D721Med (cell line): ENCODE measurements at places on chromosomes 4 and X.

- no peak for DNase-seq
Observed at GRCh38 chr4:12583275-12583674, 900.9 kb downstream of the RAB28 start.

- no peak for DNase-seq
Observed at GRCh38 chr4:19372390-19372789, 879.3 kb upstream of the SLIT2 start.

GRCh38 chr4:87851332-87851731 lies 18.6 kb downstream of the MEPE start:
- no peak for DNase-seq

DNA sequence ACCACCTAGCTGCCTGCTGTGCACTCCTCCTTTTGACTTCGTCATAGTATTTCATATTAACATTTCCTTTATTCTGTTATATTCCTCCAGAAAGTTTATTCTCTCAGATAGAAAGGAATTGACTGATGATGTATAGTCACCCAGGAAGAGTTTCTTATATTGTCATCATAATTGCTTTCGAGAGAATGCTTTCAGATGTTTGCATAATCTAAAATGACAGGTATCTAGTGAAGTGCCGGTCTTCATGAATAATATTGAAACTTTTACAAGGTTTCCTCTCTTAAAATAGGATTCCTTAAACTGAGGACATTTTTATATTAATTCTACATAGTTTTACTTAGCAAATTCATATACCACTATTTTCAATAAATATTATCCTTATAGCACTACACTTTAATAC lies 10.1 kb downstream of the SEC24D start:
- no peak for DNase-seq

DNA sequence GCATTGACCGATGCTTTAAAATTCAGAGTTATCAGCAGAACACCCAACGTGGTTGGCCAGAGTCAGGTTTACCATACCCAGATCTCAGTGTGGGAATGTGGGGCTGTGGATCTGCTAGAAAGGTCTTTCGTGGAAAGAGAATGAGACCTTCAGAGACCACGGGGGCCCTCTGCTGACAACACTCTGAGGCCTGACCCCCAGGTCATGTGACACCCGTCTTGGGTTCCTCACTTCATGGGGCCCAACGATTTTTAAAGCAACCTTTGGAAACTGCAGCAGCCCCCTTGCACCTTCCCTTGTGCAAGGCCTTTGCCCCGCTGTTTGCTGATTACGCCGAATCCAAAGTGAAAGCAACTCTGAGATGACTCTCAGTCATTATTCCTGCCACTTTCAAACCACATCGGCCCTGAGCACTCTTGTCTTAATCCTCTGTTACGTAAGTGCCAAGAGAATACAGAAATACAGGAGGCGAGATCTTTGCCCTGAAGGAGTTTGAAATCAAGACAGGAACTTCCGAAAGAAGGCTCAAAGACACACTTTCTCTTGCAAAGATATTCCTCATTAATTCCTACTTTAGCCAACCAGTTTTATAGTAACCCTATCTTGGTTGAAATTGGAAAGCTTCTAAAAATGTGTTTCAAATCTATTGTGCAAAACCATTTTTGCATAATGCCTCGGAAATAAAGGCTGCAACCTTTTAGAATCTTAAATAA lies 88.3 kb downstream of the EVC2 start:
- DNase-seq: no peak

- DNase-seq: no peak
Observed at GRCh38 chrX:132837967-132838366, 120.5 kb downstream of the HS6ST2 start.

GRCh38 chrX:44203791-44204190 lies 139.7 kb downstream of the EFHC2 start:
- no peak for DNase-seq

DNA sequence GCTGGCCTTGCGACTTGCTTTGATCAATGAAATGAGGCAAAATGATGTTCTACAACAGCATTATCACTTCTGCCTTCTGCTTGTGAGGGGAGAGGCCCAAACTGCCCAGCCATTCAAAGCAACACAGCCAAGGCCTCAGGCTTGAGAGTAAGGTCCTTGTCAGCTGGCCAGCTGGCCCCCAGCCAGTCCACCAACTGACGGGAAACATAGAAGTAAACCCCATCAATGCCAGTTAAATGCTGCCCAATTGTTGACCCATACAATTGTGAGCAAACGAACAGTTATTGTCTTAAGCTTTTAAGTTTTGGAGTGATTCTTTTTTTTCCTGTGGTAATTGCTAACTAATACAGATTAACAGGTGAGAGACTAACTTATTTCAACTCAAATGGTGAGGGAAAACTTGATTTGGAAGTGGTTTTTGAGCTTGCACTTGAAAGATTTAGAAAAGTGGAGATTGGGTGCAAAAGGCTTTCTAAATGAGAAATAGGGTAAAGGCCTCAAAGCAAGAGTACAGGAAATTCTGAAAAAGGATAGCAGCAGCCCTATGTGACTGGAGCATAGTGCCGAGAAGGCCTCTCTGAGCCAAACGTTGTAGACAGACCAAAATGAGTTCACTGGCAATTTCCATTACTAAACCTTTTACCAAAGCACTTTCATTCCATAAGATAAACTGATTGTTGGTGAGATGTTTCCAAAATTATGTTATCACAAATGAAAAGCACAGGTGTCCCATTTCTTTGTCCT lies 66.9 kb downstream of the ARHGEF38 start:
- DNase-seq: no peak

- no peak for DNase-seq
Observed at GRCh38 chr4:173651651-173652282, 121.7 kb upstream of the HAND2 start.

DNA sequence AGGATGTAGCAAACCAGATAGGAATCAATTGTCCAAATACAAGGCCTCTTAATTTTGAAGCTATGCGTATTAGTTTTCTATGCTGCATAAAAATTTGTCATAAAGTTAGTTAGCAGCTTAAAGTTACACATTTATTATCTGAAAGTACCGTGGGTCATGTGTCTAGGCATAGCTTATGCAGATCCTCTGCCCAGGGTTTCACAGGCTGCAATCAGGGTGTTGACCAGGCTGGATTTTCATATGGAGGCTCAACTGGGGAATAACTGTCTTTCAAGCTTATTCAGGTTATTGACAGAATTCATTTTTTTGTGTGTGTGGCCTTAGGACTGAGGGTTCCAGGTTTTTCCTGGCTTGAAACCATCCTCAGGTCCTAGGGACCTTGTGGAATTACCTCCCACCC lies 265.1 kb downstream of the SLC39A8 start:
- DNase-seq: no peak

GRCh38 chr4:99649778-99650177 lies 7.8 kb downstream of the C4orf54 start:
- no peak for DNase-seq
